NCI-H1105 treated with DMSO at 0.1 percent for 48 hours (cell line): ENCODE measurements at places on chromosomes 16 and 17.

- DNase-seq = no peak
Measured at GRCh38 chr17:81334391-81334901, 39.3 kb upstream of the SLC38A10 start.

- DNase-seq = no peak
Measured at GRCh38 chr17:75758131-75758905, 6.7 kb downstream of the GALK1 start.

- DNase-seq = no peak
Measured at GRCh38 chr17:44804302-44805089, 25.6 kb downstream of the GJC1 start.

DNA sequence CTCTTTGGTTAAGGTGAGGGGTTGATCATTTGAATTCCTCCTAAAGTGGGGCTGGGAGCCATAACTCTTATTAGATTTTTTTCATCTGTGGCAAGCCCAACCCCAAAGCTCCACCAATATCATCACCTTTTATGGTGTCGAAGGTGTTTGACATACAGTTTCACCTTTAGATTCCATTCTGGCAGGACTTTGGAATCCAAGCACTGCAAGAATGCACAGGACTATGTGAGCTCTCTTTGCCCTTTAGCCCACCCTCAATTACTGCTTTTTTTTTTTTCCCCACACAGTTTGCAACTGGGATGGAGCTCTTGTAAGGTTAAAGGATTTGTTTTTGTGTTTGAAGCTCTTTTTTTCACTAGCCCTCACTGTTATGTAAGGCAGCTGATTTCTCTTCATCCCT is 154.0 kb upstream of the KCNJ16 start:
- no peak for DNase-seq

DNA sequence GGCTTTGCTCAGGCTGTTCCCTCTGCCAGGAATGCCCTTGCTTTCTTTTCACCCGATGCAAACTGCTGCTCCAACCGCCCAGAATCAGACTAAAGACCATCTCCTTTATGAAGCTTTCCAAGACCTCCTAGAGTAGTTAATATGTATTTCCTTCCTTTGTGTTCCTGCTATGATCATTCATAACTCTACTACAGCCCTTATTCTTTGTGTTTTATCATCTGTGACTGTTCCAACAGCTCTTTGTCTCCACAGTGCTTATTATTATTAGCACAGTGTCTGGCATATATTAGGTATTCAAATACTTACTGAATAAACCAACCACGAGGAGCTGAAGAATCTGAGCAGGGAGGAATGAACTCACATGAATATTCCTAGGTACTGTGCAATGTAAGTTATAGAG is 7.6 kb downstream of the PSME3IP1 start:
- no peak for DNase-seq

DNA sequence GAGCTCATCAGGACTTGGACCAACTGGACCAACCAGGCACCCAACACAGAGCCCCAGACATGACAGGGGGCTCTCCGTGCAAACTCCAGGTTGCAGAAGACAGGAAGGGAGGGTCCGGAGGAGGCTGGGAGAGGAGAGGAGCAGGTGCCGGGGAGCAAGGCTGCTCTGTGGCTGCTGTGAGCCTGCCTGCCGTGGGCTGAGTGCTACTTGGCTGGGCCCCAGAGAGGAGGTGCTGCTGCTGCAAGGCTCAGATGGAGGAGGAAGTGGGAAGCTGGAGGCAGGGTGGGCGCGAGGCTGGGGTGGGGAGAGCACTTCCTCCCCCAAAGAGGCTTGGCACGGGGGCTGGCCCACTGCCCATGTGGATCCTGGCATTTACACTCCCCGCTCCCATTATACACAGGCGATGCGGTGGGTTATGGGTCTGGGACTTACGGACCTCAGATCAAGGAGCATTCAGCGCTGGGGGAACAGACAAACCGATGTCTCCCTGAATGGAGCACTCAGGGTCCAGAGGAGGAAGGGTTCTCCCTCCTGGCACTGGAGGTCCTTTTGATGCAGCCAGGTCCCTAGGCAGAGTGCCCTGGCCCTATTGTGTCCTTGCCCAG is 15.9 kb downstream of the EPOP start:
- DNase-seq = no peak

GRCh38 chr16:23710504-23710903 is 2.5 kb downstream of the ERN2 start:
- no peak for DNase-seq

GRCh38 chr16:65572156-65572555 is 450.3 kb upstream of the CDH11 start:
- no peak for DNase-seq

DNA sequence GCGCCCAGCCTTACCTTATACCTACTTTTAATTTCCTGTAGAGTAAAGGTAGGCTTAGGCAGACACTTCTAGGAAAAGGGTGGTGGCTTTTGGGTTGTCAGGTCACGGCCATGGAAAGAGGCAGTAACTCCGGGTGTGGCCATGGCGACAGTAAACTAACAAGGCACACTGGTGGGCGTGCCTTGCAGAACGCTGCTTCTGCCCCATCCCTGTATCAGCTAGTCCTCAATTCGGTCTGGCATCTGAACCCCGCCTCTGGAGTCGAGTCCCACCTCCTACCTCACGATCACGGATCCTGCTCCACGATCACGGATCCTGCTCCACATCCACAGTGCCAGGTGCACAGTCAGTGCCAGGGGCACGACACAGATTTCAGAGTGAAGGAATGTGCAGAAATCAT is 5.6 kb downstream of the ADCY9 start:
- no peak for DNase-seq

- DNase-seq = no peak
Measured at GRCh38 chr17:10516065-10516464, 2.3 kb downstream of the MYH1 start.

- DNase-seq = no peak
Measured at GRCh38 chr17:57332501-57332900, 76.2 kb downstream of the MSI2 start.

DNA sequence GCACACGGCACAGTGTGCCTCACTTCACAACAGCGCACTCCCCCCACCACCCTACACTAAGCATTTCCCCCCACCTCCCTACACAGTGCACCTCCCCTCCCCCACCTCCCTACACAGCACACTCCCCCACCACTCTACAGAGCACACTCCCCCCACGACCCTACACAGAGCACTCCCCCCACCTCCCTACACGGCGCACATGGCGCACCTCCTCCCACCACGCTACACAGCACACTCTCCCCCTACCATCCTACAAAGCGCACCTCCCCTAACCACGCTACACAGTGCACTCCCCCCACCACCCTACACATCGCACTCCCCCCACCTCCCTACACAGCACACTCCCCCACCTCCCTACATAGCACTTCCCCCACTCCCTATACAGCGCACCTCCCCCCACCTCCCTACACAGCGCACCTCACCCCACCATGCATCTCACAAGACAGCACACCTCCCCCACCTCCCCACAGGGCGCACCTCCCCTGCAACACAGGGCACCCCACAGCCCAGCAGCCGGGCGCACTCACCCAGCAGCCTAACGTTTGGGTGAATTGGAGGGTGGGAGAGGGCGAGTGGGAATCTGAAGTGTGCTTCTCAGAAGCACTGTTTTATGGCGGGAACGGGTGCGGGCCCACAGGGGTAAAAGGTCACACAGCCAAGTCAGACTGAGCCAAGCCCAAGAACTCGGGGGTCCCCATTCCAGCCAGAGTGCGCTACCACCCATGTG is 10.3 kb downstream of the KNOP1 start:
- DNase-seq = no peak

- DNase-seq = no peak
Measured at GRCh38 chr17:60535382-60536279, 9.6 kb upstream of the APPBP2 start.

DNA sequence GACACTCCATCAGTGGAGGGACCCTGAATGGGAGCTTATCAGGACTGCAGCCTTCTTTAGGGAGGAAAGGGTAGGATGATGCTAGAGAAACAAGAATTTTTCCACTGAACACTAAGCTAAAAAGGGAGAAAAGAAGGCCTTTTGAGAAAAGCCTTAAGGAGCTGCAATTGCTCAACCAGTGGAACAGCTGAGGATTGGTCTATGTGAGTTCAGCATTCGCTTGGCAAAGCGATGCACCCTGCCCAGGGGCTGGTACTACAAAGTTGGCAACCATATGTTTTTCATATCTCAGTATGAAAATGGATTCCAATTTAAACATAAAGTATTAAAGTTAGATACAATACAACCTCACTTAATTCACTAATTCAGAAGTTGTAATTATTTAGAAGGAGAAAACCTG is 117.8 kb upstream of the FAM20A start:
- DNase-seq = no peak

DNA sequence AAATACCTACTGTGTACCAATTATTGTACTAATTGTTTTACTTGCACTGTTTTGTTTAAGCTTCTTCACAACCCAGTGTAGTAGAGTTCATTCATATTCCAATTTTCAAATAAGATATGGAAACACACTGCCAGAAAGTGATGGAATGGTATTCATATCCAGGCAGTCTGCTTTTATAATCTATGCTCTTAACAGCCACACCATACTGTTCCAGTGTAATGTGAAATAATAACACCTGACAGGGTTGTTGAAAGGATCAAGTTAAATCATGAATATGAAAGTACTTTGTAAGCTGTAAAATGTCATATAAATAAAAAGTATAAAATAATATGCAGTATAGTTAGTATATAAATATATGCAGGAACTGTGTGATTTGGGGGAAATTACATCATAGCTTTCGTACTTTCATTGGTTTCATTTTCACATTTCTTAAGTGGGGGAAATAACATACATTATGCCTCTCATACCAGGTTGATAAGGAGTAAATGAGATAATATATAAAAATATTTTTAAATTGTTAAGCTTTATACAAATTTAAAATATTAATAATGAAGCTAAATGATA is 230.8 kb downstream of the TANC2 start:
- no peak for DNase-seq

DNA sequence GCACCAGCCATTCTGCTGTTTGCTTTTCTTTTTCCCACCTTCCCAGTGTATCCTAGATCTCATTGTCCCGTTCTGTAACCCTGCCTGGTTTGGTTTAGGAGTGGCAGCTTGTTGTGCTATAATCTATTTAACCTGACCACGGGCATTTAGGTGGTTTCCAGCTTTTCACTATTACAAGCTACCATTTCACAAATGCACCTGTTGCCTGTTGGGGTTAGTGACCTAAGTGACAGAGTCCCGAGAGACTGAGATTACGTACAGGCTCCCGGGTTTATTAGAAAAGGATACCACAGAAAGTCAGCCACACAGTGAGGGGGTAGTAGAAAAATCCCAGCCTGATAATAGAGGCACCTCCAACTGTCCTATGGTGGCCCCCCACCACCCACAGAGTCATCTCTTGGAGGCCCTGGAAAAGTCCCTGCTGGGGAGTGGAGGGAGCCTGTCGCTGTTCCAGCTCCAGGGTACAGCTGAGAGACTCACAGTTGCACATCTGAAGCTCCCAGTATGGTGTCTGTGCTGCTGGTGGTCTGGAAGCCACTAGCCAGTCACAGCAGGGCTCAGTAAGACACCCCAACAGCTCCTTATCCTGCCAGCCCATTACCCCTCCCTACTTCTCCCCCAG is 21.2 kb downstream of the CLEC16A start:
- DNase-seq = no peak

GRCh38 chr16:275041-275641 is 603 bp downstream of the RGS11 start:
- no peak for DNase-seq

GRCh38 chr17:16314859-16315258 is 38.4 kb downstream of the CENPV start:
- no peak for DNase-seq

- DNase-seq = no peak
Measured at GRCh38 chr17:17593222-17593620, 1.7 kb upstream of the PEMT start.

DNA sequence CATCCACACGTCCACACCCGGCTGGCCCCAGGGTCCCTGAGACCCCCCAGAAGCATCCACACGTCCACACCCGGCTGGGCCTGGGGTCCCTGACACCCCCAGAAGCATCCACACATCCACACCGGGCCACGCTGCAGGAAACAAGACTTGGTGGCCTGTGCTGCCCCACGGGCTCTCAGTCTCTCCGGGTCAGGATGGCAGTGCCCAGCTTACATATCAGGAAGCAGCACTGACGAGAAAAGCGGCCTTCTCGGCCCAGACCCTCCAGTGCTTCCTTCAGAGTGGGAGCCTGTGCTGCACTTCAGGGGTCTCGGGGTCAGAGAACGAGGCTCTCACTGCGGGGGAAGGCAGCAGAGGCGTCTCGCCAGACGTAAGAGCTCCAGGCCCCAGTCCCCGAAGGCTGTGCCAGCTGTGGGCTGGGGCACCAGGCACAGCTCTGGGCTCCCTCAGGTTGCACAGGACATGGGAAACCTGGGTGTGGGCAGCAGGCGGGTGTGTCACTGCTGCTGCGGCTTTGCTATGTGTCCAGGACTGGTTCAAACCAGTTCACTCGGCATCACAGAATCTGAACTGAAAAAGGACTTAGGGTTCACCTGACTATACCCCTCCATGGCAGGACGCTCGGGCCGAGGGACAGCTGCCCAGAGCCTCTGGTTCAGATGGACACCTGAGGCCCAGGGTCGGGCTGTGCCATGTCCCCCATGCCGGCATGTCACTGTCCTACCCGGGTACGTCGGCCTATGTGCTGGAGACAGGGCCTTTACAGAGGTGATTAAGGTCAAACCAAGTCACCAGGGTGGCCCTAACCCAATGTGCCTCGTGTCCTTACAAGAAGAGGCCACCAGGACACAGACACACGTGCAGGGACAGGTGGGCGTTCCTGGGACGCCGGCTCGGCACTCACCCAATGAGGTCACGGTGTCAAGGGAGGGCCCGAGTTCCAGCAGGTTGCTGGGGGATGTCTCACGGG is 40.2 kb upstream of the CHMP6 start:
- no peak for DNase-seq

DNA sequence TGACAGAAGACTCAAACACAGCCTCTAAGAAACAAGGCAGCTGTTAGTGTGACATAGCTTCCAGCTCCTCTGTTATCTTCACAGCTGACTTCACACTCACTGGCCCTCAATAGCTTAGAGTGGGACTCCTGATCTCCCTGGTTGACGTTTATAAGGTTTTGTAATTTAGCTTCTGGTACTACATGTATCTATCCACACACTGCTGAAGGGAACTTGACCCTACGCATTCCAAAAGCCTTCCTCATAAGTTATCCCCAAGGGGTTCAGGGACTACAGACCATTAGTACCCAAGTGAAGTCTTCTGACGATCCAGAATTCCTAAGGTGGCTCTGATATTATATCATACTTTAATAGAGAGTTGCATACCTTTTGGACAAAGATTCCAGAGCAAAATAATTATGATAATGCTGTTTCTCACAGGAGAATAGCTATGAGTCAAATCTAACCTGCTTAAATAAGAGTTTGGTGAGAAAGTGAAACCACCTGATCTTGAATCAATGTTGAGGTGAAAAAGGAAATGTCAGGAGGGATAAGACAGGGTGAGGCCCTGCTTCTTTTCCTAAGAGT is 14.5 kb downstream of the ACACA start:
- no peak for DNase-seq

DNA sequence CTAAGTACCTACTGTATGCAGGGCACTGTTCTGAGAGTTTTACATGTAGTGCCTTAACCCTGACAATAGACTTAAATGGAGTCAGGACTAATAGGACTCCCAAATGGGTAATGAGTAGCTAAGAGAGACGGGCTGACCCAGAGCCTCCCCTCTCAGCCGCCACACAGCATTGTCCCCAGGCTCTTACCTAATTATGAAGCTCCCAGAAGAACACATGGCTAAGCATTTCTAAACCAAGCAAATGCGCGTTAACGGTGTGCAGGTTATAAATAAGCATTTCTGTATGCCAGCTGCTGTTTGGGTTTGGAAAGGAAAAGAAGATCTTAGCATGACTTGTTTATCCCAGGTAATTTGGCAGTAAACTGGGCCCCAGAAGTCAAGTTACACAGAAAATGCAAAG is 14.3 kb downstream of the KATNIP start:
- DNase-seq = no peak
